ENCODE measurements at places on chromosomes 2 and 18.

DNA sequence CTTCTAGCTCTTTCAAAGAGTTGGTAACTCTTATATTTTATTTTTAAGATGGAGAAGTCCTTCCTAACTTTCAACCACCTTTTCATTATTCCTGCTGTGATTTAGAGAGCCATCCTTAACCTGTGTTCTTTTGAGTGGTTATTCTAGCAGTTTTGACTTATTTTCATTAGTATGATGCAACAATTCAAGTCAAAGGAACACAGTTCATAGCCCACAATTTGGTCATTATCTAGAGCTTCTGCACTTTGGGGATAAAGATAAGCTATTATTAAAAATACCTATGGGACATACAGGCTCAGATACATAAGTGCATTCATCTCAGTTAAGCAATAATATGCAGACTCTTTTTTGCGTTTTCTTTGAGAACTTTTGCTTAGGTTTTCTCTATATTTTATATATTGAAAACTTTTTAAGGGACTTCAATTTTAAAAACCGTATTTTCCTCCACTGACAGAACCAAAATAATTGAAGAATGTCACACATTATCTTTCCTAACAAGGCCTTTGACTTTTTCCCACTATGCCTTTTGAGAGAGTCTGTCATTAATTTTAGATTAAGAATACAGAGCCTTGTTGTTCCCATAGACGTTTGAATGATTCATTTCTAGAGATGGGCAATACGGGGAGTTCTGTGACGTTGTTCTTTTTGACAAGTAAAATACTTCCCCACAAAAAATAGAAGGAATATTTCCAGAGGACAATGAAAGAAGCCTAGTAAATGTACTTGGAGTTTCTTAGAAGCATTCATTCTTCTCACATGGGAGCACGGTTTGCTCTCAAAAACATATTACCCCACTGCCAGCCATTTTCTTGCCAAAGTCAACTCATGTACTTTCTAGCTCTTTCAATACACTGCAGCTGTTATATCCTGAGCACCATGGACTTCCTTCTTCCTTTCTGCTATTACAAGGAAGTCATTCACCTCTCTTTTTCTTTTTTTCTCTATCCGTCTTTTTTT, 42.9 kb upstream of the RASGRP3 start:
- no peak for DNase-seq

DNA sequence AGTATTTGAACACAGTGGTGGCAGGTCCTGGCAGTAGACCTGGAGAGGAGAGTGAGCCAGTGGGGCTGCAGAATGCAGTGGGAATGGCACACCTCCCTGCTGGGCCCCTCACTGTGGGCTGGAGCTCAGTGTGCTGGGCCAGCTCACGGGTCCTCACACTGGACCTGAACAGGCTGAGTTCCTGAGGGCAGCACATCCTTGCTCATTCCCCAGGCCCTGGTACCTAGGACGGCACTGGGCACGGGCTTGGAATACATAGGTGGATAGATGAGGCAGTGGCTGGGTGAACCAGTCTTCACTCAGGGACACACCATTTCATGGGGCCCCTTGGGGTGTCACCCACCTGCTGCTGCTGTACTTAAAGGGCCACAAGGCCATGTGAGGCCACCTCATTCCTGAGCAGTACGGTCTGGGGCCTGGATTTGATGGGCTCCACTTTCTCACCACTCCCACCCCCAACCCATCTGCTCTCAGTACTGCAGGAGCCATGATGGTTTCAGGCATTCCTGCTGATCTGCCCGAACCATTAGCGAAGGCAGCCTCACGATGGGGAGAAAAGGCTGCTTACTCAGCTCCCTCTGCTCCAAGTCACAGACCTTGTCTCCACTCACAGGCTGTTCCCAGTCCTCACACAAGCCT, 4.2 kb downstream of the TMEM177 start:
- no peak for DNase-seq

DNA sequence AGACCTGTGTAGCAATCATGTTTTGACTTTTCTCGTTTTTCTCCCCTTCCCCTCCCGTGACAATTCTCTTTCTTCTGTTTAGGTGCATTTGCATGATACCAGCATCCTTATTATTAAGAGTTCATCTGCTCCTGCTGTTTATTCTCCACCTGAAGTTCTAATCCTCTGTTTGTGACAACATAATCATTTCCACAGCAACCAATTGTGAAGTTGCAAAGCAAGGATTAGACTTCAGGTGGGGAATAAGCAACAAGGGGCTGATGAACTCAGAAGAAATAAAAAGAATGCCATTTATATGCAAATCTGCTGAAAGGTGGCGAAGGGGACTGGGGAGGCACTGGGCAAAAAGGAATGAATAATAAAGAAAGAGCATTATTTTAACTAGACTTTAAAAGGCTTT, 124.8 kb upstream of the LINC00305 start:
- no peak for DNase-seq

- DNase-seq, result no peak
These were observed 107.6 kb downstream of the SMAD7 start for GRCh38 chr18:48843162-48843561.

- no peak for DNase-seq
These were observed 21.5 kb downstream of the ITGB1BP1 start for GRCh38 chr2:9401646-9402371.

GRCh38 chr2:228268756-228269155, 87.3 kb upstream of the SPHKAP start:
- DNase-seq, result no peak

DNA sequence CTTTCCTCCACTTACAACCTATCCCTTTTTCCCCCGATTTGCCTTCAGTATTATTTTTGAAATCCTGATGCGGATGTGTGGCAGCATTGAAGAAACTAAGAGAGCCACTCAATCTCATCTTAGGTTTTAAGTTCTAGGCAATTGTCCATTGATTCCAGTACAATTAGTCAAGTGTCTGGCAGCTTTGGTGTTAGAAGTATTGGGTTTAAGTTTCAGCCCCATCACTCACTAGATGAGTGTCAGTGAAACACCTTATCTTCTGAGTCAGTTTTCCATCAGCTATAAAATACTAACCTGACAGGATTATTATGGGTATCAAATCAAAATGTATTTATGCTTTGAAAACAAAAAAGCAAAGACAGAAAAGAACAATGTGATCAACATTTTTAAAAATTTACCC, 16.8 kb upstream of the CUL3 start:
- no peak for DNase-seq

GRCh38 chr2:166333801-166334200, 41.9 kb downstream of the SCN9A start:
- DNase-seq, result no peak

GRCh38 chr18:48886520-48887293, 64.1 kb downstream of the SMAD7 start:
- no peak for DNase-seq

- DNase-seq, result peak; percentile 82
These were observed 26.0 kb upstream of the IL37 start for GRCh38 chr2:112884869-112885505.

GRCh38 chr2:138059487-138060300, 95.4 kb downstream of the HNMT start:
- no peak for DNase-seq

DNA sequence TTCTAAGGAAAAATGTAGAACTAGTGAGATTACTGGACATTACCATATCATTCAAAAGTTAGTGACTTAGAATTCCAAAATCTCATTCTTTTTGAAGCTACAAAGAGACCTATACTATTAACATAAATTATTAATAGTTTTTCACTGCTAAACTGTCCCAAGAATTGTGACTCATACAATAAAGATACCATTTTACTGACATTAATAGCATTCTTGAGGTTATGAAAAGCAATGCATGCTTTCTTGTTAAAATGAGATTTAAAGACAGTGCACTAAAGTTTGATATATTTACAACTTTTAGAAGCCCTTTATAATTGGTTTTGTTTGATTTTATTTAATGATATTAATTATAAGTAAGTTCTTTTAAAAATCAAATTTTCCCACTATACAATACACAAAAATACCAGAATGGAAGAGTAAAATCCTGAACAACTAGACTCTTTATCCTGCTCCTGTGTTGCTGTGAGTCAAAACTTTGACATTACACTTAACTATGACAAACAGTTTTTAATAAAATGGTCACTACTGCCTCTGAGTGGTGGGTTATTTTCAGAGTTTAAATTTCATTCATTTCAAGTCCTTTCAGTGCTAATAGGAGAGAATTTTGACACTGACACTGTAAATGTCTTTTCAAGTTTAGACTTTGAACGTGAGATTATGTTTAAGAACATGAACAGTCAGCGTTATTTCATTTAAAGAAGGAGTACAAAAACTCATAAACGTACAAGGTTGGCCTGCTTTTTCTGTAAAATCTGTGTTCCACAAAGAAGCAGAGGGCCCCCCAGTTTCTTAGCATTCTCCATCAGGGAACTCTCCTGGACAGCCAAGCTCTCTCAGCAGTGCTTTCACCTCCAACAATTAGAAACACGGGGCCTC, 54.5 kb downstream of the FAM124B start:
- DNase-seq, result no peak

- DNase-seq, result no peak
These were observed 46.4 kb downstream of the AAK1 start for GRCh38 chr2:69597105-69597504.

DNA sequence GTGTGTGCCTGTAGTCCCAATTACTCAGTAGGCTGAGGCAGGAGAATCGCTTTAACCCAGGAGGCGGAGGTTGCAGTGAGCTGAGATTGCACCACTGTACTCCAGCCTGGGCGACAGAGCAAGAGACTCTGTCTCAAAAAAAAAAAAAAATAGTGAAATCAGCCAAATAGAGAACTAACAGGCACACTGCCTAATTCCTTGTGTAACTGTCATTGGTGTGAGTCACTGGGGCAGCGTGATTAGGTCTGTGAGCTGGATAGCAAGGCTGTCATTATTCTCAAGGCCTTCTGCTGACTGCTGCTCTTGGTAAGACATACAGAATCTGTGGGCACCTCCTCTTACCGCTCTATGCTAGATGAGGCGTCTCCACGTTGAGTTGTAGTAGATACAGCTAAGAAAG, 270.3 kb downstream of the NEDD4L start:
- DNase-seq, result no peak

DNA sequence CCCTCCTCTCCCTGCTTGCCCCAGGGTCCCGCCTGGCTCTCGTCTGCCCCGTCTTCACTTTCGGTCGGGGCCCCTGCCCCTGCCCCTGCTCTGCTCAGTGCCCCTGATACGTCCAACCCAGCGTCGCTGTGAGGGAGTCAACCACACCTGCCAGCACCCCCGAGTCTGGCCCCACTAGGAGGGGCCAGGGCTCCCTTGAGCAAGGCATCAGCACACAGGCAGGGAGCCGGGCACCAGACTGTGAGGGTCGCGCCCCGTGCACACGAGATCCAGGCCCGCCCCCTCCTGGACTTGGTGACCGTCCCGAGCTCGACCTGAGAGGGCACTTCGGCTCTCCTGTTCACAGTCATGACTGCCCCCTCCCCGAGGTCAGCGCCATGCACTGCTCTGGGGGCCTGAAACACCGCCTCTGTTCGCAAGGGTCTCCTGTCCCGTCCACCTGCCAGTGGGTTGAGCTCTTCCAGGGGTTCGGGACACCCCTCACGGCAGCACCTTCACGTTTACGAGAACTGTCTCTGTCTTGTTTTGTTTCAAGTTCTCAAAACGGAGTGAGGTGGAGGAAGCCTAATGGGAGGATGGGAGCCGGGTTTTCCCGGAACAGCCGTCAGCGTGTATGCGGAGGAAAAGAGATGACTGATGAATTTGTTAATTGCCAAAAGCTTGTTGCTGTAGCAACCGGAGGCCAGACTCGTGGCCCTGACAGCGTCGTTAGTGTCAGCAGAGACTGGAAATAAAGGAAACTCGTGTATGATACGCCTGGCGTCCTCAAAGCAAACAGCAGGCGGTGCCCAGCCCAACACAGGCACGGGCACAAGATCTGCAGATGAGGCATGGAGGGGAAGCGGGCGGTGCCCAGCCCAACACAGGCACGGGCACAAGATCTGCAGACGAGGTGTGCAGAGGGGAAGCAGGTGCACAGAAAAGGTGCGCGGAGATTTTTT, 48.2 kb upstream of the KCNG2 start:
- DNase-seq, result no peak

DNA sequence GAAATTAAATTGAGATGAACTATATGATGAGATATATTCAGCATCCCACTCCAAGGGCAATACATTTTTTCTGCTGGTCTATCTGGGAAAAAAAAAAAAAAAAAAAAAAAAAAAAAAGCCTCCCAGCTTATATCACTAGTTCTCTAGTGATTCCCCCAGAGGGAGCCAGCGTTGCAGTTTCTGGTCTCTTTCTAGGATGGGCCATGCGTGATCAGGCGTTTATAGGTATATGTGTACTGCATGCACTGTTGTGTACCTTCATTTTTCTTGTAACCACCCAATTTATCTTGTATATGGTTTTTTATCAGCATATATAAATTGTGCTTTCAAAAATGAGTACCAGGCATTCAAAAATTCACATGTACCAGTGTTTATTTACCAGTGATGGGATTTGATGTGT, 35.1 kb downstream of the DCDC2C start:
- DNase-seq, result no peak

DNA sequence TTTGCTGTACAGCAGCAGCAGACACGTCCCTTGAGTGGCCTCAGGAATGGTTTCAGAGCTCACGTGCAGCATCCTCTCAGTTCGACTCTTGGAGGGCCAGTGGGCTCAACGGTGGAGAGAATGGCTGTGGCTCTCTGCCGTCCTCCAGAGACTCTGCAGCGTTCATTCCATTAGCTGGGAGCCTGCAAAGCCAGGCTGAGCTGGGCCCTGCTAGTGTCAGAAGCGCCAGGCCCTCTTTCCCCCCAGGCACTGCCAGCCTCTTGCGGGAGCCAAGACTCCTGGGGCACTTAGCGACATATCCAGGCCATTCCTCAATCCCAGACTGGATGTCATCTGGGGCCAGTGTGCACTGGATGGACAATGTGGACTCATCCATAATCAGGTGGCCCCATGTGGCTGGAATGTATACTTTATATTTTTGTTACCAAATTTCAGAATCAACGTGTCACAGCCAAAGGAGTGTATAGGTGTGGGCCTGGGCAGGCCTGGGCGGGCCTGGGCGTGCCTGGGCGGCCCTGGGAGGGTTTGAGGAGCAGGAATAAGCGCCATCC, 125.1 kb upstream of the EPAS1 start:
- DNase-seq, result no peak

- no peak for DNase-seq
These were observed 10.7 kb downstream of the CIDEA start for GRCh38 chr18:12264864-12265263.

GRCh38 chr2:190912726-190913125, 32.1 kb downstream of the GLS start:
- DNase-seq, result no peak

DNA sequence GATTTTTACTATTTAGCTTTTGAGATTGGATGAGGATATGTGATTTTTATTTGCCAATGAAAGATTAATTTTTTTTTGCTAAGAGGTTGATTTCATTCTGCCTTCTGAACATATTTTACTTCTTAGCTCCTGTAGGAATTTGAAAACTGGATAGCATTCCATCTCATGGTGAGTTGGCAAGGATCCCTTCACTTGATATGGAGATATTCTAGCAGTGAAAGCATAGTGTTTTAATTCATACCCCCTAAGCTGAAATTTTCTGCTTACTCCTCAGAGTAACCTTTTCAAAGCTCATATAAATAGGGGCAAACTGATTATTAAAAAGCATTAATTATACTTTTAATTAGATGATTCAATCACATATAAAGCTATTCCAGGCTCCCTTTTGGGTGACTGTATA, 61.0 kb upstream of the KCNJ3 start:
- no peak for DNase-seq

All from stimulated activated CD4-positive, alpha-beta T cell treated with anti-CD3 and anti-CD28 coated beads, Interleukin-4, amount 100 ng/mL, for 24 hours (primary cell).